ENCODE measurements at places on chromosomes 11 and 22.

- DNase-seq, result no peak
These were observed 31.6 kb upstream of the CAVIN3 start for GRCh38 chr11:6351782-6352382.

GRCh38 chr11:115344846-115345245 is 159.4 kb downstream of the CADM1 start:
- no peak for DNase-seq

- DNase-seq, result no peak
These were observed 24.1 kb downstream of the GRAMD1B start for GRCh38 chr11:123454060-123454651.

- DNase-seq, result no peak
These were observed 37.0 kb upstream of the PPARA start for GRCh38 chr22:46113110-46113909.

- no peak for DNase-seq
These were observed 1.8 kb downstream of the TMEM86A start for GRCh38 chr11:18700375-18700774.

- no peak for DNase-seq
These were observed 548.1 kb downstream of the CNTN5 start for GRCh38 chr11:99568808-99569207.

DNA sequence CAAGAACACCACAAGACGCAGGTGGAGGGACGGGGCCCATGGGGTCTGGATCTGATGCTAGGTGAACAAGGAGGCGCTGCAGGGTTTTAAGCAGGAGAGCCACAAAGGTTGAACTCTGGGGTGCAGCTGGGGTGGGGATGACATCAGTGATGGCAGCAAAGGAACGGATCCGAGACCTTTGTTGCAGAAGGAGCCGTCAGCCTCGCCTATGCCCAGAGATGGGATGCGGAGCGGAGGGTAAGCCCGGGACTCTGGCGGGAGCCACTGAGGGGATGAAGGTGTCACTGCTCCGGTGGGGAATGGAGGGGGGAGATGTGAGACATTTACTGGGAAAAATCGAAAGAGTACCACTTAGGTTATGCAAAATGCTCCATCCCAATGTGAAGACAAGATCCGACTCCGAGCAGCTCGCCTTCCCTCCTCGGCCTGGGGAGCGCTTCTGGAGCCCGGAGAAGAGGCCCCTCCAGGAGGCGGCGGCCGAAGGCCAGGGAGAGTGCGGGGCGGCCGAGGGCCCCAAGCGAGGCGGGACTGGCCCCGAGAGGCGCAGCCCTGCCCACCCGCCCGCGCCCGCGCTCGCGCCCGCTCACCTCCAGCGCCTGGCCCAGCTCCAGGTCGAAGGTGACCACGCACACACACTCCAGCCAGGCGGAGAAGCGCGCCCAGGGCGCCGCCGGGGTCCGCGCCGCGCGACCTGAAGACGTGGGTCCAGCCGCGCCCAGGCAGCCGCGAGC is 422 bp downstream of the DENND6B start:
- no peak for DNase-seq

DNA sequence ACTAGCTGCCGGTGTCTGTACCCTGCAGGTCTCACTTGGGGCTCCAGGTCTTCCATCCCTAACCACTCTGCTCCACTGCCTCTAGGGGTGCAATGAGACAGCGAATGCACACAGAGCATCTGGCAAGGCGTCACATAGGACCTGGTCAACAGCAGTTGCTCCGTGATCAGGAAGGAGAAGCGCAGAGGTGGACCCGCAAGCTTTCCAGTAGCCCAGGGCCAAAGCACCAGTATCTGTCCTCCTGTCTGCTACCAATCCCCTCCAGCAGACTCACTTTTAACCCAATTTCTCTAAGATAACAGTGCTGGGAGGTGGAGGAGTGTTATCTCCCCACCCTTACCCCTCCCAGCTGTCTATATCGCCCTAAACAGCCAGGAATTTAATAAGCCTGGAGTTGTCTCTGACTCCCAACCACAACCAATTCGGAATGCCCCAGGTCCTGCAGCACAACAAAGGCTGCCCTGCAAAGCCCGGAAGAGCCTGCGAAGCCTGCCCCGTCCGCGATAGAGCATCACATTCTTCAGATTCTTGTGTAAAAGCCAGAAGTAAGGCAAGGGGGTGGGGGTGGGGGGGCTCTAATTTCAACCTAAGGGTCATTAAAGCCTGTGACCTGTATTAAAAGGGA is 19.3 kb downstream of the MYH9 start:
- DNase-seq, result no peak

DNA sequence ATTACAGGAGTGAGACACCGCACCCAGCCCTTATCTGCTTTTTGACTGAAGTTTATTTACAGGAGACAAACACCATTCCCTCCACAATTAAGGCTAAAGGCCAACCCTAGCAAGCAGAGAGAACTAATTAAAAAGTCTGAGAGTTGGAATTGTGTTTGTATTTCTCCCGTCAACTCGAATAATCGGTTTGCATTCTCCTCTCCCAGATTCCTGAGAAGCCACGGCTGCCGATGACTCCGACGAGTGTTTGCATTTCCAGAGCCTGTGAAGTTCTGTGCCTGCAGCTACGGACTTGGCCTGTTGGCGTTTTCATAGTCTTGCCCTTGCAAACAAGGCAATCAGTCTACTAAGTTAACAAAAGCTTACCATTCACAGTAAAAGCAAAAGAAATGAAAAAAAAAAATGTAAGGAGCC is 73.2 kb upstream of the NUP50 start:
- DNase-seq, result no peak

DNA sequence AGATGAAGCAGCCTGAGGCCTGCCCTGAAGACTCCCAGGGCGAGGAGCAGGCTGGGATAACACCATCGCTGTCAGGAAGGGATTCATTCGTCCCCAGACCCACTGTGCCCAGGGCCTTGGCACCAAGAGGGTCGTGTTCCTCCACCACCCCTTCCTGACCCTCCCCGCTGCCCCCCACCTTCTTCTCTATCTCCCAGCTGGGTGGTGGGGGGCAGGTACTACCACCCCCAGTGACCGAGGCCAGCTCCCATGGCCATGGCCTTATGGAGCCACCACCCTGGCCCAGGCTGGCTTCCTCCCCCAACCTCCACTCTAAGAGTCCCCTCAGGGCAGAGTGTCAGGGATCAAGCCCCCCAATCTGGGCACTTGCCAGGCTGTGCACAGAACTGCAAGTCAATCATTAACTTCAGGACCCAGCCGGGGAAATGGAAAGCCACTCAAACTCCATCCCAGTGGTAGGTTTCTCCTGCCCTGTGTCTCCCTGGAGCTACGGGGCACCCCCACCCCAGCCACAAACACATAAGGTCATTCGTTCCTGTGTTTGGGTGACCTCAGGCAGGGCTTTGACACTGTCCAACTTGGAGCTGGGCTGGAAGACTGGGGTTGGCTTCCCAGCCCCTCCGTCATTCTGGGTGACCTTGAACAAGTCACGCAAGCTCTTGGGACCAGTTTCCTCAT is 33.3 kb upstream of the WNT11 start:
- no peak for DNase-seq

DNA sequence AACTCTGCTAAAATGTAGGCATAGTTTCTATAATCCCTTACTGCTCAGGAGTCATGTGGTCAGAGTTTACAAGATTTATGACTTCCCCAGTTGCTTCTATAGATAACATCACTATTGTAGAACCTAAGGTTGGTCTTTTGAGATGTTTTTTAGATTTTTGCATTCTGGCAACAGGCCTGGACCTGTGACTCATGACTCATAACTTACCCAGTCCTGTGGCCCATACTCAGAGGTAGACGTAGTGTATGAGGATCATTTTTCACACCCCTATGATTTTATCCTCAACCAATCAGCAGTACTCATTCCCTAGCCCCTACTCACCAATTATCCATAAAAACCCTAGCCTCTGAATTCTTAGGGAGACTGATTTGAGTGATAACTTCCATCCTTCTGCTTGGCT is 384.4 kb upstream of the DDI1 start:
- DNase-seq, result no peak

- DNase-seq, result no peak
These were observed 11.9 kb upstream of the CSF2RB start for GRCh38 chr22:36901411-36902142.

DNA sequence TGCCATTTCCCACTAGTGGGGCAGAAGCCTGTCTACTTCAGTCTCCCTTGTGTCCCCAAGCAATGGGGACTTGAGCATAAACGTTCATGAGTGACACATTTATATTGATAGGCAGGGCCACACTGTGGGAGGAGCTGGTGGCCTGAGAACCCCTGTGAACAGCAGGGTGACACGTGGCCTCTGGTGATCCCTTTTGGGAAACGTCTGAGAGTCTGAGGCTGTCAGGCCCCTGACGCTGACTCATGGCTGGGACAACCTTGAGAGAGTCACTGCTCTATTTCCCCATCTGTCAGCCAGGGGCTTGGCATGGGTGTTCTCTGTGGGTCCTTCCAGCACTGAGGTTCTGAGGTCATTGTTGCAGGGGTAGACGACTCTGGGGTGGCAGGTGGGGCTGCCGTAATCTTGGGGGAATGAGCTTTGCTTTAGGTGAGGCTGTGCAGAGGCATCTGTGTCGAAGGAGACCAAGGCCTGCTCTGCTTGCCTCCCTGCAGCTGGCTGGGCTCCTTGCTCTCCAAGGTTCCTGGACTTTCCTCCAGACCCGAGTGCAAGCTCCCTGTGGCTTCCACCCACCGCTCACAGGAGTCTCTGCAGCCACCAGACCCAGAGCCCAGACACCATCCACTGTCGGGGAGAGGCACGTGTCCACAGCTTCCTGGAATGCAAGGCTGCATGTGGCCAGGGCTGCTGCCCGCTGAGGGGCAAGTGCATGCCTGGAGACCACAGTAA is 54.7 kb downstream of the SMIM38 start:
- no peak for DNase-seq

DNA sequence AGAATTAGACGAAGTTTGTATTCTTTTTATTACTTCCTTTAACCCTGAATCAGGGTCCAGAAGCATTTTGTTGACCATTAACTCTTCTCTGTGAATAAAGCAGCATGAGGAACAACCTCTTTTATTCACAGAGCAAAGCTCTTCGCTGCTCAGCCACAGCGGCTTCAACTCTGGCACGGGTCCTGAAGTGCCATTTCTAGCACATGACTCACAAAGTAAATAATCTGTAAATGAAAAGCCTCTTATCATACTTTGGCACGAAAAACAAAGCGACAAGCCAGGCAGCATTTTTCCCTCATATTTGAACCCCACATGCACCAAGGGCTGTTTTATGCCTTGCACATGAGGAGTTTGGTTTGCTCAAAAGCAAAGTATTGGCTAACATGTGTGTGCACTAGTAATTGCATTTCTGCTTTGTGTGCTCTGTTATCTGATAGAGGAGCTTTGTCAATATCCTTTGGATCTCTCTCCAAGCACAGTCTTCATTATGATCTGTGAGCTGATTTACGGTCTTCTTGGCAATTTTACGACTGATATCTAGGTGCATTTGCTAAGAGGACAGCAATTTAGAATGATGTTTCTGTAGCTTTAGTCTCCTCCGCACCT is 33.0 kb upstream of the APOBEC3A start:
- peak; percentile 84 for DNase-seq

DNA sequence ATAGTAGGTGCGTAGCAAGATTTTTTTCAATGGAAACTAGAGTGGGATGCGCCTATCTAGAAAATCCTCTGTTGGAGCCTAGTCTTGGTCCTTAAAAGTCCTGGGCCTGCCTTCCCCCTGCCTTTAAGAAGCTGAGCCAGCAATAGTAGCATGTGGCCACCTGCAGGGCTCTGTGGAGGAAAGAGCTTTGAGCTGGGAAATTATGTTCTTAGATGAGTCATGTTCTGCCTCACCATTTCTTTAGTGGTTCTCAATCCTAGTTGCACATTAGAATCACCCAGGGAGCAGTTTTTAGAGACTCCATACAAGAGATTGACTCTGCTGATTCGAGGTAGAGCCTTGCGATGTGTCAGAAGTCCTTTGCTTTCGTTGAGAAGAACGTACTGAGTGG is 133.5 kb downstream of the COMMD9 start:
- DNase-seq, result no peak

DNA sequence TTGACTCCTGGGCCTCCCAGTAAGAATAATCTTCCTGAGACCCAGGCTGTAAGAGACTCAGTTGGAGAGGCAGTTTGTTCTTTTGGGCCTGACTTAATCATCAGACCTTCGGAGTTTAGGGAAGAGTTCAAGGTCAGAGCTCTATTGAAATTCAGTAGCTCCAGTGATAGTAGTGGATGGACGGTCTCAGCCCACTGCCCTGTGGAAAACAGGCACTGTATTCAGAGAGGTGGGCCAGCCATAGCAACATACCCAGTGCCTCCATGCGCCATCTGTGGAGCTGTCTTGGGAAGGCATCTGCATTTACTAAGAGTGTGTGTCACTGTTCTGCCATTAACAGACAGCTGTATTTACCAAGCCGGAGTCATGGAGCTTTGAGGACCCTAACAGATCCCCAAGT is 2.9 kb downstream of the SMARCB1 start:
- no peak for DNase-seq

DNA sequence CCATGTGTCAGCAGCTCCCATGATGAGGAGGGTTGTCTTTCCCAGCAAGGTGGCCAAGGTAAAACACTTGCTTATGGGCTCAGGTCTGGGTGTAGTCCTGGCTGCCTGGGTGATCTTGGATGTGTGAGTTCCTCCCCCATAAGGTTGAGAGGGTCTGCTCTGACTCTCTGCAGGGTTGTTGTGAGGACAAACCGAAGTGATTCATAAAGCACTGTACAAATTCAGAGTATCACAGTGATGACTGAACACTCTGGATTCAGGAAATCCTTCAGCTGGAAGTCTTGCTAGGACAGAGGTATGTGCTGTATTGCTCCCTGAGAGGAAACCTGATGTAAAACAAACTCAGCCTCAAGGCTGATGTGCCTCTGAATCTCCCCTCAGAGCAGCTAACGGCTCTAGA is 220.9 kb upstream of the PITPNB start:
- peak; percentile 41 for DNase-seq

DNA sequence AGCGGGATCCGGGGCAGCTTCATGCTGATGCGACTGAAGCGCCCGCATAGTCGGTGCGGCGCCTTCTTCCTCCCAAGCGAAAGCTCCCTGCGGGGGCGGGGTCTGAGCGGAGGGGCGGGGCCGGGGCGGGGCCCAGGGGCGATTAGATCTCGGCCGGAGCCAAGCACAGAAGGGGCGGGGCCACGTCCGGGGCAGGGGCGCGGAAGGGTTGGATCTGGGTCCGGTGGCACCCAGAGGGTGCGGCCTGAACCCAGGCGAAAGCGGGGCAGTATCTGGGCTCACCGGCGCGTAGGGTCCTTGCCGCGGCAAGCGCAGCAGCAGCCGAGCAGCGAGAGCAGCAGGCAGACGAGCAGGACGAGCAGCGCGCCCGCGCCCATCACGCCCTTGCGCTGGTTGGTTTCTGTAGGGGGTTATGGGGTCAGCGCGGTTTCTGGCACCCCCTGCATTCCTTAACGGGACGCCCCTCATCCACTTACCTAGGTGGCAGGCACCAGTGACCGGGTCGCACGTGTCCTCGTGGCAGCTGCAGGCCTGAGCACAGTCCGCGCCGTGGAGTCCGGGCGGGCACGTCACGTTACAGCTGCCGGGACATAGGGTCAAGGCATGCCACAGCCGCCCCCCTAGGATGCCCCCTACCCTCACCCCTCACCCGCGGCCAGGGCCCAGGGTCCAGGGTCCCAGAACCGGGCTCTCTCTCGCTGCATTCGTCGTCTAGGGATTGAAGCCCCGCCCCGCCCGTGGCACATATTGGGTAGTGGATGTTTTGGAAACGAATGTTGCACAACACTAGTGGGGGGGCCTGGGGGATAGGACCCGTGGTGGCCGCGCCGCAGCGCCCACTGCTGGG is 8.1 kb downstream of the SCARF2 start:
- DNase-seq, result no peak
